ENCODE measurements at places on chromosomes 4 and X. TPM values are rescaled to one million over a fixed set of nuclear protein-coding genes. Genes with fewer than 3 reads are reported as not detected.

VCX2 gene
- not detected for total RNA-seq

RBMXL3 gene
- not detected for total RNA-seq

RPL39 gene
- total RNA-seq = 6,022 TPM

PRDM5 gene
- 25.3 TPM for total RNA-seq

JADE3 gene
- 2.7 TPM for total RNA-seq

GPM6B gene
- 16.8 TPM for total RNA-seq

CDX4 gene
- total RNA-seq = not detected

RPS6KA6 gene
- 4.0 TPM for total RNA-seq

ADGRG2 gene
- total RNA-seq = 16.4 TPM

USP26 gene
- not detected for total RNA-seq

XAGE5 gene
- not detected for total RNA-seq

JADE1 gene
- 21.1 TPM for total RNA-seq

SORCS2 gene
- total RNA-seq = 9.1 TPM

CITED1 gene
- 26.8 TPM for total RNA-seq

GUF1 gene
- total RNA-seq = 16.8 TPM

CLCN4 gene
- 15.2 TPM for total RNA-seq
